Colonic mucosa (tissue), 4 donors: ENCODE measurements at places on chromosomes 3 and 15. TPM values are rescaled to one million over a fixed set of nuclear protein-coding genes. Genes with fewer than 3 reads are reported as not detected.
A peak's percentile ranks its signal among the peaks of the same experiment; 100 is the strongest.

DNA sequence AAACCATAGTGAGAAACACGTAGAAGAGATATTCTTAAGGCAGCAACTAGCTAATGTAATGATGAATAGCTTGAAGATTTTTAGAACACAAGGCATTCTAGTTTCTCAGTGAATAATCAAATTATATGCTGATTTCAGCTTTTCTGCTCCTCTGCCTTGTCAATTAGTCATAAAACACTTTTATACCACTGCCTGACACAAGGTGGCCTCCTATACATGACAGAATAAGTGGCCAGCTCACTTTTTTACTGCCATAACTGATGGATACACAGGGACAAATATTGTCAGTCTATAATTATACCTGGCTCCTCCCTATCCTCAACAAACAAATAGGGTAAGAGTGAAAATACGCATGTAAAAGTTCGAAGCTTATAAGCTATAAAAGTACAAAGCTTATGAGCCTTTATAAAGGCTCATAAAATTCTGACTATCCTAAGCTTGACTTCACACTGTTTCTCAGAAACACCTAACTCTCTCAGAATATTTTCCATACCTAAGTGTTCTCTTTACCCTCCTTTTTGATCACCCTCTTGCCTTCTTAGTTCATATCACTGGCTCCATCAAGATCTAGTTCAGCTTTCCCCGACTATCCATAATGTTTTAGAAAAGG is 81.6 kb downstream of the HERC1 start:
- peak; percentile 62 for DNase-seq
- no peaks in the 10 kb centered on the region for H3K36me3 ChIP-seq
- no peak overlapping the region for H3K4me3 ChIP-seq
- peak overlapping the region; percentile 6 for H3K27ac ChIP-seq
- no peaks in the 10 kb centered on the region for H3K27me3 ChIP-seq

DNA sequence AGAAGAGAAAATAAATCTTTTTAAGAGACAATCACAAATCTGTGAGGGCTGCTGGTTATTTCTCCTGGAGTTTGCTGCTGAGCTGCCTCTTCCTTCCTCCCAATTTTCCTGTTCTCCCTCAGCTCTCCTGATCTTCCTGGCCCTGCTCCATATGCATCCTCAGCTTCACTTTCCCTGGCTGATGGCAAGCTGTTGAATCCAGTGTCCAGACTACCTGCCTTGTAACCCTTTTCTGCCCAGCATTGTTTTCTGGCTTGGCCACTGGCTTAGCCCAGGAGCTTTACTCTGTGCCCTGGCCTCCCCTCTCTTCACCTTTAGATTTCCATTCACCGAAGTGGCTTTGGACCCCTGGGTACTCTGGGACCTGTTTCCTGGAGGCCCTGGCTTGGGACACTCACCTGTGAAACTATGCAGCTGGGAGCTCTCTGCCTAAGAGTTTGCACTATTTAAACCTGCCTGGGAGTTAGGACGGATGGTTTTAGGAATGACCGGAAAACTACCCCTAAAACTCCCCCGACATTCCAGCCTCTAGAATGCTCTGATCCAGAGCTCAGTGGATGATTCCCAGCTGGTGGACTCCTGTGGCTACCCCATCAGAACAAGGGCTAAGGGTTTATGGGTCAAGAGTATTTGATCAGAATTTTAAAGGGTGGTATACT is 90.0 kb downstream of the RBPMS2 start:
- H3K36me3 ChIP-seq: peaks cover 23% of the 10 kb centered on the region
- no peak overlapping the region for H3K4me3 ChIP-seq
- H3K4me1 ChIP-seq: no peaks in the 10 kb centered on the region
- no peak for DNase-seq
- no peaks in the 10 kb centered on the region for H3K27me3 ChIP-seq
- H3K27ac ChIP-seq: no peak overlapping the region

DNA sequence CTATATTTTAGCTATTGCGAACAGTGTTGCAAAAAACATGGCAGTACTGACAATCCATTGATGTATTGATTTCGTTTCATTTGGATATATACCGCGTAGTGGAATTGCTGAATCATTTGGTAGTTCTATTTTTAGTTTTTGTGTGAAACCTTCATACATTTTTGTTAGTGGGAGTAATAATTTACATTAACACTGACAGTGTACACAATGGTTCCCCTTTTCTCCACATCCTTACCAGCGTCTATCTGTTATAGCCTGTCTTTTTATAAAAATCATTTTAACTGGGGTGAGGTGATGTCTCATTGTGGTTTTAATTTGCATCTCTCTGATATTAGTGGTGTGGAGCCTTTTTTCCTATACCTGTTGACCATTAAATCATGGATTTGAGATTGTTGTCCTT is 392.4 kb upstream of the ALCAM start:
- no peaks in the 10 kb centered on the region for H3K4me1 ChIP-seq
- H3K36me3 ChIP-seq: no peaks in the 10 kb centered on the region
- H3K27me3 ChIP-seq: no peaks in the 10 kb centered on the region
- DNase-seq: no peak

- no peaks in the 10 kb centered on the region for H3K27me3 ChIP-seq
- H3K4me1 ChIP-seq: no peaks in the 10 kb centered on the region
- no peak overlapping the region for H3K4me3 ChIP-seq
- DNase-seq: no peak
Observed at GRCh38 chr3:43707998-43708397, 17.3 kb downstream of the ABHD5 start.

DNA sequence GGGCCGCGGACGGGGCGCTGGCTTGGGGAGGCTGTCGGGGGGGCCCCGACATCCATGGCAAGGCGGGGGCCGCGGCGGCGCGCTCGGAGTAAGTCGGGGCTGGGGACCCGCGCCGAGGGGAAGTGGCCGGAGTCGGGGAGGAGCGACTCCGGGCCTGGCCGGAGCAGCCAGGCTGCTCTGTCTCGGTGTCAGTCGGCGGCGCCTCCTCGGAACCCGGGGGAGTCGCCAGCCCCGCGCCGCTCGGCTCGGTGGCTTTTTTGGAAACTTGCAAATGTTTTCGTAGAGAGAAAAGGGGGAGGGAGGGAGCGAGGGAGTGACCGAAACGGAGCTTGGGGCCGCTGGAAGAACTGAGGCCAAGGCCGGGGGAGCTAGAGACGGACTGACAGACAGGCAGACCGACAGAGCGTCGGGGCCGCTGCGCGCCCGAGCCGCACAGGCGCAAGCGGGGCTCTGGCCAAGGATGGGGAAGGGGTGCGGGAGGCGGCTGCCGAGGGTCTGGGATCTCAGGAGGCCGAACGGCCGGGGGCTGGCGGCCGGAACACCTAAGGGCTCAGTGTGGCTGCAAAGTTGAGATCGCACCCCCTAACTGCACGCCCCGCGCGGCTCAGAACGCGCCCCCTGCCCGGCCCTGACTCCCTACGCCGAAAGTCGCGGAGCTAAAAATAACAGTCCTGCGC is 5.0 kb downstream of the PTH1R start:
- no peak for DNase-seq
- peak overlapping the region; percentile 27 for H3K4me3 ChIP-seq
- H3K27me3 ChIP-seq: peaks cover 43% of the 10 kb centered on the region
- peaks cover 7% of the 10 kb centered on the region for H3K4me1 ChIP-seq
- no peaks in the 10 kb centered on the region for H3K36me3 ChIP-seq

- H3K4me3 ChIP-seq: no peak overlapping the region
- H3K36me3 ChIP-seq: no peaks in the 10 kb centered on the region
- no peaks in the 10 kb centered on the region for H3K27me3 ChIP-seq
Observed at GRCh38 chr3:186646841-186647240, 6.6 kb downstream of the FETUB start.

DNA sequence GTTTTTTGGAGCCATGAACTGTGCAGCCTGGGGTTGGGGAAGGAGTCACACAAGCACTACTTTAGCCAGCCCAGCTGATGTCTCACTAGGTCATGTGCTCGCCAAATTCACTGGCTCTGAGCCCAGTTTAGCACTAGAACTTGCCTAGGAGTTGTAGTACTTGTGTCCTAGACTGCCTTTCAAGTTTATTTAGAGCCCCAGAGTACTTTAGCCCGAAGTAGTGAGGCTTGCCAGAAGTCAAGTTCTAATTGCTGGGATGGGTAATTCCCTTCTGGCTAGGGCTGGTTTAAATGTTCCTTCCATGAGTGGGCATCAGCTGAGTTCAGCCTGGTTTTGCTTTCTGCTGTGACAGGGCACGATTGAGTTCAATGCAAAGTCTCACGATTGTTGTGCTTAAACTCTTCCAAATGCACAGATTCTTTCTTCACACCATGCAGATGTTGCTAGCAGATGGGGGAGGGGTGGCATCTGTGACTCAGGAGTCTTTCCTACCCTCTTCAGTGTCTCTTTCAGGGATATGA is 228.2 kb upstream of the ZPLD1 start:
- no peaks in the 10 kb centered on the region for H3K27me3 ChIP-seq
- H3K27ac ChIP-seq: no peak overlapping the region
- no peaks in the 10 kb centered on the region for H3K36me3 ChIP-seq
- H3K4me1 ChIP-seq: no peaks in the 10 kb centered on the region

DNA sequence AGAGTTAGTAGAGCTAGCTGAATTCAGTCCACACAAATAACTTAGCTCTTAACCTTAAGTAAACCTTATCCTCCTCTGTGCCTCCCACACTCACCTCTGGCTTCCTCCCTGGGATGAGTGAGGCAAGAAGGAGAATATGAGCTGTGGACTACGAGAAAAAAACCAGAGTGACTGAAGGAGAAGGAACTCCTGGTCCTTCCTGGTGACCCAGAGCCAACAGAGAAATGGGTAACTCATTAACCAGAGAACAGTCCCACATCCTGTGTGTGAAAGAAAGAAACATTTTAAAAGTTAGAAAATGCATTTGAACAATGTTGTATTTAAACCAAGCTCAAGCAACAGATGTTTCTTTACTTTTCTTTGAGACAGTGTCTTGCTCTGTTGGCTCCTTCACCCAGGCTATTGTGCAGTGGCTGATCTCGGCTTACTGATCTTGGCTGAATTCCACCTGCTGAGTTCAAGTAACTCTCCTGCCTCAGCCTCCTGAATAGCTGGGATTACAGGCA is 27.5 kb upstream of the FAM81A start:
- peak overlapping the region; percentile 75 for H3K27ac ChIP-seq
- peak; percentile 63 for DNase-seq
- no peaks in the 10 kb centered on the region for H3K27me3 ChIP-seq
- no peaks in the 10 kb centered on the region for H3K4me1 ChIP-seq

- no peaks in the 10 kb centered on the region for H3K36me3 ChIP-seq
- DNase-seq: no peak
- H3K4me3 ChIP-seq: no peak overlapping the region
- no peaks in the 10 kb centered on the region for H3K27me3 ChIP-seq
- H3K4me1 ChIP-seq: peaks cover 4% of the 10 kb centered on the region
Observed at GRCh38 chr3:128967748-128968355, 26.0 kb downstream of the CFAP92 start.

DNA sequence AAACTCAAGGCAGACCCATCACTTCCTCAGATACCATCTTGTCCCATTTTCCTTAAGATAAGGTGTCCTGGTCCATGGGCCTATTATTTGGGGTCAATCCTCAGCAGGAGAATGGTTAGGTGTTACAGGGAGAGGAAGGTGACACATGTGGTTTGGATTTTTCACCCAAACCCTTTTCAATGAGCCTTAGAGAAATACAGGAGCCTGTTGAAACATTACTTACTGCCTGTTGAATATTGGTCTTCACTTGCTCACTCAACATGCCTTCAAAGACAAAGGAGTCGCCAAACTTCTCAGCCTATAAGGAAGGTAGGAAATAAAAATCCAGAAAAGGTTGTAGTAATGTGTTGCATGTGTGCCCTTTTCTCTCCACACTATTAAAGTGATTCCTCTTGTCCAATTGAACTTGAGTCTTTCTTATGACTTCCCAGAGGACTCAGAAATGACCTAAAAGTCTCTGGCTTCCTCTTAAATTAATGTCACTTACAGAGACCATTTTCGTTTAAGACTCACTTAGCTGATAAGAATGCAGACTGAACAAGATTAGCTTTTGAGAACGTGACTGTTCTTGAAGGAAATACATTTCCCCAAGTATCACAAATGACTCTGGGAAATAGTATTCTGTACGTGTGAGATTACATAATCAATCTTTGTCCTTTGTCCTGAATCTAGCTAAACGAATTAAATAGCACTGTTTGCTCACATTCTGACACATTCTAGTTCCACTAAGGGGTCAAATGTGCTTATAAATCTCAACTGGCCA is 17.8 kb downstream of the SUMF1 start:
- H3K27me3 ChIP-seq: no peaks in the 10 kb centered on the region
- H3K4me3 ChIP-seq: no peak overlapping the region
- no peak for DNase-seq
- no peak overlapping the region for H3K27ac ChIP-seq
- no peaks in the 10 kb centered on the region for H3K4me1 ChIP-seq

DNA sequence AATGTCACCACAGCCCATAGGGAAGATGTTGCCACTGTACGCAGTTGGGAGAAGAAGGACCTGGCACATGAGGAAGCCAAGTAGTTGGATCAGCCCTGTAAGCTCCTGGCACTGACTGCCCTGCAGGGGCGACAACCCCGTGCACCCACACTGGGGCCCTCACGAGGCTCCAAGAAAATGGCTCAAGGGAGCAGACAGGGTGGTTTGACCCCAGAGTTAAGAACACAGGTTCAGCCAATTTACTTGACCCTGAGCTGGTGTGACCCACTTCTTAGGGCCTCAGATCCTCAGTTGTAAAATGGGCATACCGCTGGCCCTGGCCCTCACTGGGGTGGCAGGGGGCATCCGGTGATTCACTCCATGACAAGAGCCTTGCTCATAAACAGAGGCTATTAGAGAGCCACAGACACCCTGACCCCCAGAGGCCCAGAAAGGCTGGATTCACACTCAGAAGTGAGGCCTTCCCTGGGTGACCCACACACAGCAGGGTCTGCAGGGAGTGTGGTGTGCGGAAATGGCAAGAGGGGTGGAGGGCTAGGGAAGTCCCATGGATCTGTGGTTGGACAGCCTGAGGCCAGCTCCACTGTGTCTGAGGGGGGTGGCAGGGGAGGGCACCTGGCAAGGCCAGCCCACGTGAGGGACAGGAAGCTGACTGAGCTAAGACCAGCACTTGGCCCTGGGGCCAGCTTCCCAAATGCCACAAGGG is 1.7 kb upstream of the HHATL start:
- no peak for DNase-seq
- no peaks in the 10 kb centered on the region for H3K4me1 ChIP-seq
- no peak overlapping the region for H3K4me3 ChIP-seq
- no peak overlapping the region for H3K27ac ChIP-seq
- H3K36me3 ChIP-seq: no peaks in the 10 kb centered on the region

DNA sequence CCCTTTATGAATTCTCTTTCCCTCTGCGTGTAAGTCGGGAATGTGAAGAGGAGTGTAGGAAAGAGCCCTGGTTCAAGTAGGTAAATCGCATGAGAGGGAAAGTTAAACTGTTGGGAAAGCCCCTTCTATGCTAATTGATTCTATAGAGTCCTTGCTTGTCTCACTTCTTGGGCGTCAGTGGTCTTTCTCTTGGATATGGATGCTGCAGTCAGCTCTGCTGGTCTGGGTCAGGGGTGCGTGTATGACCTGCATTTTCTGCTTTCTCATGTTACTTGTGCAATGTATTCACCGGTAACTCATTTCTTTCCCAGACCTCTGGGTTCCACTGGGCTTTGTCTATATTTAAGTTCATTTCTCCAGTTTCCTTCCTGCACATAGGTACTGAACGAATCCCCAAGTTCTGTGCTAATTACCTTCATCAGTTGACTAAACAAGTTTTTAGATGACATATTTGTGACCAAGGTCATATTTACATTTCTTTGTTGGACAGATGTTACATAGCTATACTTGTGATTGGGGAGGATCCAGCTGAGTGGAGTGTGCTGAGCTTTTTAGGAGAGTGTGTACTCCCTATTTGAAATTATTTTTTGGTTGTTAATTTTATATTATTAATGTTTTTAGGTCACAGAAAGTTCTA is 1.4 kb downstream of the SETD5 start:
- no peaks in the 10 kb centered on the region for H3K36me3 ChIP-seq
- H3K4me1 ChIP-seq: peaks cover 28% of the 10 kb centered on the region
- DNase-seq: peak; percentile 48
- peak overlapping the region; percentile 99 for H3K27ac ChIP-seq

Gene CLDN18
- 0.11 TPM for total RNA-seq

Gene P2RY12
- total RNA-seq: 0.17 TPM

Gene GAP43
- 0.54 TPM for total RNA-seq

Gene DLL4
- 18.5 TPM for total RNA-seq

Gene TMEM45A
- total RNA-seq: 4.0 TPM

Gene GALNT15
- total RNA-seq: 4.5 TPM

Gene SPRED1
- 26.8 TPM for total RNA-seq
